SK-N-SH (cell line): ENCODE measurements at places on chromosomes 1 and 21.

DNA sequence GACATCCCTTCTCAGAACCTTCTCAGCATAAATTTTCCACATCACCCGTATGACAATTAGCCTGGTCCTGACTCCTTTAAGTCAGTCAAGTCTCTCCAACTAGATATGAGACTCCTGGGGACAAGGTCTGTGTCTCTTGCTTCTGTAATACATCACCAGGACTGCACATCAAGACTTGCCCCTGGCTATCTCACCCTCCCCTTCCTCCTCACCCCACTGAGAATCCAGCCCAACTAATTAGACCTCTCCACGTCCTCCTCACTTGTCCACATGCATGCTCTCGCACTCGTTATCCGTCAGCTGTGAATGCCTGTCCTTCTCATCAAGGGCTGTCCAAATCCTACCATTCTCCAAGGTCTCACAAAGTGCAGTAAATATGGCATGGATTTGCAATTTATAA, 542.8 kb downstream of the PTPRU start:
- no peak for DNase-seq

DNA sequence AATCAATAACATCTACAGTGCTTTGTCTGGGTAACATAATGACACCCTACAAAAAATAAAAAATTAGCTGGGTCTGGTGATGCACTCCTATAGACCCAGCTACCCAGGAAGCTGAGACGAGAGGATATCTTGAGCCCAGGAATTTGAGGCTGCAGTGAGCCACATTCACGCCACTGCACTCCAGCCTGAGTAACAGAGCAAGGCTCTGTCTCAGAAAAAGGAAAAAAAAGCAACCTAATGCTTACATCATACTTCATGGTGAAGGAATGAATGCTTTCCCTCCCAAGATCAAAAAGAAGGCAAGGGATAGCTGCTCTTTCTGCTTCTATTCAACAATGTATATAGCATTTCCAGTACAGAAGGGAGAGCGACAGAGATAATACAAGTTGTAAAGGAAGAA, 24.2 kb upstream of the CTTNBP2NL start:
- DNase-seq: no peak

- DNase-seq: peak; percentile 17
Measured at GRCh38 chr21:34582506-34583150, 32.3 kb downstream of the RCAN1 start.

- no peak for DNase-seq
Measured at GRCh38 chr1:218368686-218369085, 23.6 kb downstream of the TGFB2 start.
